ENCODE measurements at places on chromosomes 4 and X. TPM values are rescaled to one million over a fixed set of nuclear protein-coding genes. Genes with fewer than 3 reads are reported as not detected.

GRCh38 chr4:54526560-54526959 lies 131.2 kb upstream of the KIT start:
- DNase-seq = no peak

- no peak for DNase-seq
These were observed 10.5 kb upstream of the TBC1D19 start for GRCh38 chr4:26573389-26573794.

GRCh38 chrX:132612821-132613564 lies 124.2 kb upstream of the MBNL3 start:
- DNase-seq = peak; percentile 67

GRCh38 chrX:55818673-55819375 lies 101.3 kb downstream of the RRAGB start:
- no peak for DNase-seq

The ATOH1 gene
- total RNA-seq = not detected

The GPC4 gene
- total RNA-seq = 55.5 TPM

The AIMP1 gene
- 42.9 TPM for total RNA-seq

The TXK gene
- total RNA-seq = 4.4 TPM

The NRK gene
- 1.3 TPM for total RNA-seq

The SRPK3 gene
- total RNA-seq = not detected

The TCEAL5 gene
- total RNA-seq = not detected

The SUPT20HL1 gene
- not detected for total RNA-seq
